ENCODE measurements at places on chromosomes 7 and 10.

DNA sequence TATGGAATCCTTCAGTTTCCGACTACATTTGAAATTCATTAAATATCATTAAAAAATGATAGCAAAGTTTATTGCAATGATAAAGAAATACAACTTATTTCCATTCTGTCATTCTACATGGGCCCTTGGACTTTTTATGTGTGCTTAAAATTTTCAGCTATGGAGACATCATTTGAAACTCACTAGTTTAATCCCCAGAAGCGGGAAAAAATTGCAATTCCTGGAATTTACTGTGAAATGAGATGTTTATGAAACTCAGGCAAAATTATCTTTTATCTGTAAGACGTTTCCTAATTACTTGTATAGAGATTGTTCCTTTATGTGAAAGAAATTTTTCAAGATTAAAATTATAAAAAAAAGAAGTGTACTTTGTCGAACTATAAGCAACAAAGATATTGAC lies 213.4 kb downstream of the PARD3 start:
- no peak for DNase-seq

- no peak for DNase-seq
Measured at GRCh38 chr10:105586451-105587098, 945.5 kb downstream of the SORCS3 start.

DNA sequence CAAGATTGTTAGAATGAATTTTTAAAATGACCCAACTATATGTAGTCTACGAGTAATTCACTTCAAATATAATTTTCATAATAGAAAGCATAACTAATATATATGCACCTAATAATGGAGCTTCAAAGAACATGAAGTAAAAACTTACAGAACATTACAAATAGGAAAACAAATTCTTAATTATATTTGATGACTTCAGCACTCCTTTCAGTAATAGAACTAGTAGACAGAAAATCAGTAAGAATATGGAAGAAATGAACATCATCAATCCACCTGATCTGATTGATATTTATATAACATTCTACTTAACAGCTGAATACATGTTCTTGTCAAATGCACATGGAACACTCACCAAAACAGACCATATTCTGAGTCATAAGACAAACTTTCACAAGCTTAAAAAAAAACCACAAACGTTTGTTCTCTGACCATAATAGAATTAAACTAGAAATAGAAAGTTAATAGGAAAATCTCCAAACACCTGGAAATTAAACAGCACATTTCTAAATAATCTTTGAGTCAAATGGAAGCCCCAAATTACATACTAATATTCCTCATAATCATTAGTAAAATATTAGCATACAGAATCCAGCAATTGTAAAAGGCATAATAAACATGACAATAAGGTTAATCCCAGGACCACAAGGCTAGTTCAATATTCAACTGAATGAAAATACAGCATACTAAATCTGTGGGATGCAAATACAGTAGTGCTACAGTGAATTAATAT lies 48.0 kb downstream of the BRAF start:
- no peak for DNase-seq

DNA sequence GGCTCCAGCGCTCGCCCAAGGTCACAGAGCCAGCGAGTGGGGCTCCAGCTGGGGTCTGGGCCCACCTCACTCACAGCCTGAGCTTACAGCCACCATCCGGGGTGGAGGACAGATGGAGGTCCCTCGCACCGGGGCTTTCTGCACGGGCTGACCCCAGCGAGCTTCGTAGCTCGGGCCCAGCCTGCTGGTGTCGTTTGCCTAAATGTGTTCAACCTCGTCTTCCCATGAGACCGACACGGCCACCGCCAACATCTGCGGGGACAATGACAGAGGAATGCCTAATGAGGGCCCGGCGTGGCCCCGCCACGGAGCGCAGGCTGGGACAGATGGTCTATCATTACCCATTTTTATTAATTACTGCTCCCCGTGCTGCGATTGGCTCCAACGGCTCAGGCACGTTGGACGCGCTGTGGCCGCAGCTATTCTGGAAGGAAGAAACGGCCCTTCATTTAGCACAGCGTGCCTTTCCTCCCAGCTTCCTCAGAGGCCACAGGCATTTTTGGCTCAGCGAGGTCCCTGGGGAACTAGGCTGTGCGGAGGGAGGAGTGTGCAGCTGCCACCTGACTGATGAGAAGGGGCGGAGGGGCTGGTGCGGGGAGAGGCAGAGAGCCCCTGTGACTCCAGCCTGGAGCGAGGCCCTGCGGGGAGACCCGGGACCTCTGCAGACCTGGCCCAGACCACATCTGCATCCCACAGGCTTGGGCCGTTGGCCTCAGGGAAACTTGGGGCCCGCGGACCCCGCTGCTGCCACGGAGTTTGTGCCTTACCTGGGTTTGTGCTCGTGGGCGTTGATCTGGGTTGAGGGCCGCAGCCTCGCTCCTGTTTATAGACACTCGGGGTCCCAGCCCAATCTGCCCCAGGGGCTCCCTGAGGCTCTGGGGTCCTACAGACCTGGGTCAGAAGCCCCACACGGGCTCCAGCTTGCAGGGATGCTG lies 22.9 kb upstream of the ELFN1 start:
- peak; percentile 94 for DNase-seq

DNA sequence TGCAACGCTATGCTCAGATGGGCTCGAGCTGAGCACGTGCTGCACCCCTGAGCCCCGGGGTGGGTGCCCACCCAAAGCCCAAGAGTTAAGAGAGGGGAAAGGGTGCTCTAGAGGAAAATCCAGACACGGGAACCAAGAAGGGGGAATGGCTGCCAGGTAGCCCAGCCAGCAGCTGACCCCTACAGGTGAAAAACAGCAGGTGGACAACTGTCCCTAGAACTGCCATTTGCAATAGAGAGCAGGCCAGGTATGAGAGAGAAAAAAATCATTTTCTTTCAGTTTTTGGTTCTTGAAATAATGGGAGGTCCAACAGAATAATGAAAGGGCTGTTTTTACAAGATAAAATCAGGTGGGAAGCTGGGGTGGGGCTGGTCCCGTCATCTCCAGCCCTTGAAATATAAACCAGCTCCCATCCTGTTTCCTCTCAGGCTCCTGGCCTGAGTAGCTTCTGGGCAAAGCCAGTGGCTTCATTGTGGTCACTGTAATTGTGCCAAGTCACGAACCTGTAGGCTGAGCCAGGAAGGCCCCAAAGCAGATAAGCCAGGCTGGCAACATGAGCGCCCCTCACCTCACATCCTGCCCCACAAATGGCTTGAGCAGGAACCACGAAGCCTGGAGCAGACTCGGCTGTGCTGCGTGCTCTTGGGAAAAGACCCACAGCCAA lies 257.8 kb downstream of the SNX10 start:
- DNase-seq = no peak

GRCh38 chr10:117216611-117217195 lies 19.4 kb downstream of the KCNK18 start:
- peak; percentile 36 for DNase-seq

DNA sequence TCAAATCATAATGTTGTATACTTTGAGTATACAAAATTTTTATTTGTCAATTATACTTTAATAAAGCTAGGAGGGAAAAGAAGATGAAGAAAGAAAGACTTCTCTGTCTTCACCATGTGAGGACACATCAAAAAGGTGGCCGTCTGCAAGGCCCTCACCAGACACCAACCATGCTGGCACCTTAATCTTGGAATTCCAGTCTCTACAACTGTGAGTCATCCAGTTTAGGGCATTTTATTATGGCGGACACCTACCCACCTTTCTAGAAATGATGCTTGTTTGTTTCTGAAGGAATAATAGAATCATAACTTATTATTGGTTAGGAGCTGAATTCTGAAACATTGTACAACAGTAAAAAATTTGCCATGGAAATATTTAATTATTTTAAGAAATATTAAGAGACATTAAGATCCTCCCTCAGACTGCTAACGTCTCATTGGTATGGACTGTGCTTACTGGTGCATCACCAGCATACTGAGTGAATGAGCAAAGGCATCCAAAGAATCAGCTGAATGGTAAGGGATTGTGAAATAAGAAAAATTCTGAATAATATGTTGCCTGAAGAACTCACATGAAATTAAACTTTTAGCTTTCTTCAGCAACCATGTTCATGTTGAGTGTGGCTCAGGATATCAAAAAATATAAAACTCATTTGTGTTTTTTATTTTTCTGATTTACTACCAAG lies 536.6 kb downstream of the HTR7 start:
- no peak for DNase-seq

- DNase-seq = no peak
Measured at GRCh38 chr10:114261076-114261475, 22.0 kb downstream of the VWA2 start.

DNA sequence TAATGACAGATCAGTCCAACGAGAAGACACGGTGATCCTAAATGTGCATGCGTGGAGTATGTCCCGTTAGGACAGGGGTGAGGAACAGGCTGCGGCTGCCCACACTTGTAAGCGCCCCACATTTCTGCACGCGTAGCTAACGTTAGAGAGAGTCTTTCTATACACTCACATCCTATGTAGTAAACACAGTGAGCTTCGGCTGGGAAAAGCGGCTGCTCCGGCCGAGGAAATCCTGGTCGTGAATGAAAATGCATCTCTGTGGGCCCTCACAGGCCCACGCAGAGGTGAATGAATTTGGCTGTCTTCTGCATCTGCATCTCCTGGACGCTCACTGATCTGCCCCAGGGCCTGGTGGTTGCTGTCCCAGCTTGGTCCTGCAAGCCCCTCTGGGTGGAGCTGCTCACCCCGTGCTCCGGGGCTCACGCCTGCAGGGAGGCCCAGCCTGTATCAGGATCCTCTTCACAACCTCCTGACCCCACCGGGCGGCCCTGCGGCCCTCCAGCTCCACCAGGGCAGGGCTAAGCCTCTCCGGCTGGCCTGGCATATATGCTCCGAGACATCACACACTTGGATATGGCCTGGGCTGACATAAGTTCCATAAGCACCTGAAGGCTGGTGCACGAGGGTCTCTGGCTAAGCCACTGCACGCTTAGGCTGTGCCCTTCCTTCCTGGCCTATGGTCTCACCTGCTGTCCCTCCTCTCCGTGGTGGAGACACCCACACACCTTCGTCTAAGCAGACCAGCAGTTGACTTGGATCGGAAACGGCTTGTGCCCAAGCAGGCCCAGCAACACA lies 117.9 kb upstream of the DIP2C start:
- DNase-seq = no peak

GRCh38 chr7:73573276-73573675 lies 5.1 kb downstream of the TBL2 start:
- no peak for DNase-seq

GRCh38 chr10:61219696-61220095 lies 233.5 kb downstream of the TMEM26 start:
- DNase-seq = no peak

DNA sequence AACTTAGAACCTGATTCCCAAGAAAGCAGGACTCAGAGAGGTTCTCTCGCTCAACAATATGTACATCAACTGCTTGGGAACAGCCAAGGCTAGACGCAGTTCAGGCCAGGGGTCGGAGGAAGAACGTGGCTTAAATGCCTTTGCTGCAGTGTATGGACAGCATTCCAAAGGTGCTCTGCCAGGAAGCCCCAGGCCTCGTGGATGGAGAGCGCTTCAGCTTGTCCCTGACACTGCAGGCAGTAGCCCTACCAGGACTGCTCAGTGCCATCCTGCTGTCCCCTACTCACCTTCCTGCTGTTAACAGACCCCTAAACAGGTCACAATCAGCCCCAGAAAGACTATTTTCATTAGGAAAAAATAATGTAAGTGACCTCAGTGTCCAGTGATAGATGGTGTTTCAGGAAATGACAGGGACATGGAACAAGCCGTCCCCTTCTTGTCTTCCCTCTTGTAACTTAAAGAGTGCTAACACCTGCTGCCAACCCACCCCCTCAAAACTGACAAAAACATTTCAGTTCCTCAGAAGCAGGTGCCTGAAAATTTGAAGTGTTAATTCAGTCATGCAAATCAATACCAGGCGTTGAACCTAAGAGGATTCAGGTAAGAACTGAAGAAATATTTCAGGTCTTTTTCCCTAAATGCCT lies 16.5 kb downstream of the CREB3L2 start:
- DNase-seq = no peak

Data from NCI-H2171 treated with DMSO at 0.1 percent for 48 hours (cell line).